ENCODE measurements at places on chromosomes 2 and 18.

- no peak for DNase-seq
Measured at GRCh38 chr2:6143812-6144211, 451.6 kb downstream of the SOX11 start.

DNA sequence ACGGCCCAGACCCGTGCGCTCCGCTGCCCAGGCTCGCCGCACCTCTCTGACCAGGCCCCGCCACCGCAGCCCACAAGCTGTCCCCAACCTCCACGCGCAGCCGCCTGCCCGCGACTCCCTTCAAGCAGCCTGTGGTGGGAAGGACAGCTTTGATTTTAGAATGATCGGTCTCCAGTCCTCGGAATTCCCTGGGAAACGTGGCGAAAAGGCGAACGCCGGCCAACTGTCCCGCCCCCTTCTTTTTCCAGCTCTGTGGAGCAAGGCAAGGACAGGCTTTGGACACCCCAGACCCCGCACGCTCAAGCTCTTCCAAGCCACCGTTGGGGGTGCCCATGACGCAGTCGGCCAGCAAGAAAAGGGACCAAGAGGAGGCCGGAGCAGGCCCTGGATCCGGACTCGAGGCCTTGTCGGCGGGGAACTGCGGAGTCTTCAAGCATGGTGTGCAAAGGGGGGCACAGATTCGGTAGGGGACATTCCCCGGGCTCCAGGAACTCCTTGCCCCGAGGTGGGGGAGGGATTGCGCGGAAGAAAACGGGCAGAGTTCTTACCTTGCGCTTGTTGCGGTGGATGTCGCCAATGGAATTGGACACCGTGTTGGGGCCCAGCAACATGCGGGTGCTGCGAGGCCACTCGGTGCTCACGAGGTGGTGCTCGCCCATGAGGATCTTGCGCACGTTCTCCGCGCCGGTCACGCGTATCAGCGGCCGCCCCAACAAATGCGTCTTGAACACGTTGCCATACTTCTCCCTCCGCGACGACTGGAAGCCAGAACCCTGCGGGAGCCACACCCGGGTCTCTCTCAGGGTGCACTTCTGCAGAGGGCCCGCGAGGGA is 4.0 kb downstream of the CYP26B1 start:
- peak; percentile 44 for DNase-seq

DNA sequence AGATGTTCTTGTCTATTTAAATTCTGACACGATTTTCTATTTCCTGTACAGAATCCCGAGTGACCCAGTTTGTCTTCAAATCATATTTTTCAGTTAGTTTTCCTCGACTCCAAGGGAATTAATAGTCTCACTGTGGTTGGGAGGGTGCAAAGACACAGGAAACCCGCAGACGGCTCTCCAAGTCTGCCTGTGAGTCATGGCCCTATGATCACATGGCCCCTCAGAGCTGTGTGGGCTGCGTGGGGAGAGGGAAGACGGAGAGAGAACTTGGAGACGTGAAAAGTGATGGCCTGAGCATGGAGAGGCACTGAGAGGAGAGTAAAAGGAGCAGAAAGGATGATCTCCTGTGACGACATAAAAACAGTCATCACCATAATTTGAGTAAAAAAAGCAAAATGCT is 989.9 kb downstream of the DCDC2C start:
- no peak for DNase-seq

GRCh38 chr2:56382466-56382865 is 198.7 kb downstream of the CCDC85A start:
- no peak for DNase-seq

- no peak for DNase-seq
Measured at GRCh38 chr2:160666154-160667060, 172.8 kb upstream of the RBMS1 start.

DNA sequence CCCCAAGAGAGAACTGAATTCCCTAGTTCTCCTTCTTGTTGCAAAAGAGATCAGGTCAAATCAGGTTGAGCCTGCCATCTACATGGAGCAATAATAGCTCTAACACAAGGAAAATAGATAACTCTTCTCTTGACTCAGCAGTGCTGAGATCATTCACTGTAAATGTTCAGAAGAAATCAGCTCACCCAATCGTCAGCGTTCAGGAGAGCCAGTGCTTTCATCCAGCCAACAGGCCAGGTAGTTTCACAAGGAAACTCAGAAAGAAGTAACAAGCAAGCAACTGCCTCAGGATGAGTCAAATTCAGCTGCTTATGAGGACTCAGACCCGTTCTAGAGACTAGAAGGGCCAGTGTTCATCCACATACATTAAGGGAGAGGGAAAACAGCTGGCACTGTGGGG is 5.9 kb downstream of the LMAN2L start:
- no peak for DNase-seq

DNA sequence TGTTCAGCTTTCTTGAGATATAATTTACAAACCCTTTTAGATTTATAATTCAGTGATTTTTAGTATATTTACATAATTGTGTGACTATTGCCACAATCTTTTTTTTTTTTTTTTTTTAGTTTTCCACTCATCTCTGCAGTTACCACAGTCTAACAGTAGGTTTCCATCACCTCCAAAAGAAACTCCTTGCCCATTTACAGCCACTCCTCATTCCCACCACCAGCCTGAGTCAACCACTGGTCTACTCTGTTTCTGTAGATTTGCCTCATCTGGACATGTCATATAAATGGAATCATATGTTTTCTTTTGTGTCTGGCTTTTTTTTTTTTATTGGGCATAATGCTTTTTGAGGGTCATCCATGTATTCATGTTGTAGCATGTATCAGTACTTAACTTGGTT is 16.1 kb downstream of the MTX2 start:
- DNase-seq, result no peak

DNA sequence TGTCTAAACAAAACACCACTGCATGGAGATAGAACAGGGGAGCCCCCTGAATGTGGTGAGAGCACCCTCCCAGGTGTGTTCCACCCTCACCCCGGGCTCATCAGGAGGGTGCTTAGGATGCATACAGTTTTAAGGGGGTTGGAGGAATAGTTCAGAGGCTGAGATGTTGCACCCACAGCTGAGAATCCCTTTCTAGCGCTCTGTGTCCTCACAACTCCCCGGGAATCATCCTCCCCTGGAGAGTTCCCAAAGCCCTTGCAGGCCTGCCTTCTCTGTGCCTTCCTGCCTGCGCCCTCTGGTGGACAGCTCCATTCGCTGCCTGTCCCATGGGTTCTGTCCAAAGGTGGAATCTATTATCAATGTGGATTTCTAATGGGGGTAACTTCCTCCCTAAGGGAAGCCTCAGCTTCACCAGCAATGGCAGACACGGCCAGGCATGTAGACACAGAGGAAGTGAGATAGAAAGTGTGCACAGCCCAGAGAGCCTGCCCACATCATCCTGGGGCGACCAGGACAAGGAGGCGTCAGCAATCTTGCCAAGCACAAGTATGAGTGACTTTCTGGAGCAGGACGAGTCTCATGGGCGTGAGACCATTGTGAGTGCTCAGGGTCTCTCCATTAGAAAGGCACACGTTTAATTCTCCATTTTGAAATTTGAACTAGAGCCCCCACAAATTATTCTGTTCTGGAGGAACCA is 1.2 kb upstream of the UGT1A5 start:
- DNase-seq, result peak; percentile 86

DNA sequence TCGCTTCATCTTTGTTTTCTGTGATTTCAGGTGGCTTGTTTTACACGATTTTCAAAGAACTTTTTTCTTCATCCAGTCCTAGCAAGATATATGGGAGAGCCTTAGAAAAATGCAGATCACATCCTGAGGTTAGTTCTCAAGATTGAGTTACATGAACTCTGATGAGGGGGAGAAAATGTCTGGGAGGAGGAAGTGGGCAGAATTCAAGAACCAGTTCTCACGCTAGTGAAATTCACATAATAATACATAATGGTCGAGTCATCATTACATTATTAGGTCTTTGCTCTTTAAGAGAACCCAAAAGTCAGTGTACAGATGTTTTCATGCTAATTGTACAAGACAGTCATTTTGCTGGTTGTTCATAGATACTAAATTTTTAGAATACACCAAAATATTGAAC is 7.0 kb downstream of the TIMM21 start:
- DNase-seq, result no peak

DNA sequence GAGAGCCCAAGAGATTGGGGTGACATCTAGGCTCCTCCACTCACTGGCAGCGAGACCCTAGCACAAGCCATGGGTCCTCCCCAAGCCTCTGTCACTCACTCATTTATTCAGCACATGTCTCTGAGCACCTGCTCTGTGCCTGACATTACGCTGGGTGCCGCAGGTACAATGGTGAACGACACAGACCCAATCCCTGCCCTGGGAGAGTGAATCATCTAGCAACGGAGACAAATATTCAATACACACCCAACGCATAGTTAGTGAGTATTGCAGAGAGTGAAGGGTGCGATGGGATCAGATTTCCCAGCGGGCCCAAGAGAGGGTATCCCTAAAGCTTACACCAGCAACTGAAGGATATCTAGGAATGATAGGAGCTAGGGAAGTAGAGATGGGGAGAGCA is 45.5 kb downstream of the ZFP36L2 start:
- DNase-seq, result no peak

DNA sequence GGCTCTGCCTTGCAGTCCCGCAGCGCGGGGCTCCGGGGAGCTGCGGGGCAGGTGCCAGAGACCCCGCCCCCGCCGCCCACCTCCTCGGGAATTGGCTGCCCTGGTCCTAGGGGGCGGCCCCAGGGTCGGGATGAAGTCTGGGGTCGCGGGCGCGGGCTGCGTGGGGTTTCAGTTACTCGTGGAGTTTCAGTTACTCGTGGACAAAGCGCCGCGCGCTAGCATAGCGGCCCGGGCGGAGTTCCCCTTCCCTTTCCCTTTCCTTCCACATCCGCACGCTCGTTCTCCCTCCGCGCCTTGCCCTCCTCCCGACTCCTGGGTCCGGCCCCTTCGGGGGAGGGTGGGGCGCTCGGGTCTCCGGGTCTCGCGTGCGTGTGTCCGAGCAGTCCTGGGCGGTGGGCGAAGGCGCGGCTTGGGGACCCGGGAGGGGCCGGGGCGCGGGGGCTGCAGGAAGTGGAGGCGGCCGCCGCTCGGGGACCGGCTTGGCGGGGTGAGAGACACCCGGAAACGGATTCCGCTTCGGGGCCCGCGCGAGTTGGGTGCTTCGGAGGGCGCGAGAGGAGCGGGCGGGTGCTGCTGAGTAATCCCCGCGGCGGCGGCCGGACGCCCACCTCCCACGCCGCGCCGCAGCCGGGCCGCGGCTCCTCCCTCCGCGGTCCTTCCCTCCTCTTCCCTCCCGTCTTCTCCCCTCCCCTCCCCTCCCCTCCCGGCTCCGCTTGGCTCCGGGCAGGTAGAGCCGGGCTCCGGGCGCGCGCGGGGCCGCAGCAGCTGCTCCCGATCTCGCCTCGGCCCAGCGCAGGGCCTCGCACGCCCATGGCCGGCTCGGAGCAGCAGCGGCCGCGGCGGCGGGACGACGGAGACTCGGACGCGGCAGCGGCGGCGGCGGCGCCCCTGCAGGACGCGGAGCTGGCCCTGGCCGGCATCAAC is at the start of gene TTC39C:
Gene TTC39C, plus strand, starts transcription at position 693 of the 924 bp plus-strand sequence. Its CDS starts 118 bp downstream, at position 811.
- peak; percentile 81 for DNase-seq

GRCh38 chr2:55922291-55922907 is 1.2 kb downstream of the EFEMP1 start:
- DNase-seq, result no peak

DNA sequence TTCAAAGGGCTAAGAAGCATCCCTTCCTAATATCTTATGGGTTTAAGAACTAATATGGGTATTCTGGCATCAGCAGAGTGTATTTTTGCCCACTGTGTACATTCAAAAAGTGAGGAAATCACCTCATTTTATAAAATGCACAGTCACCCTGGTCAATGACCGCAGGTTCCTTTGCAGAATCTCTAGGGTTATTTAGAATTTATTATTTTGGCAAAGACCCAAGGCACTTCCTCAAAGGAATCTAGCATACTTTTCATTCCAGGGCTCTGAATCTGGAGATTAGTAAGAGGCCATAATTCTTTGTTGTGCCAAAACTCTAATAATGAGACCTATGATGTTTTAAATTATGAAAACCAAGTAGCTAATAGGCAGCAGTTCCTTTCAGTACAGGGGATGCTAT is 27.2 kb upstream of the CDH2 start:
- DNase-seq, result no peak

- DNase-seq, result no peak
Measured at GRCh38 chr2:71460595-71461303, 7.4 kb downstream of the DYSF start.

GRCh38 chr18:7592305-7593071 is 25.4 kb downstream of the PTPRM start:
- no peak for DNase-seq

- no peak for DNase-seq
Measured at GRCh38 chr2:7904319-7904718, 777.5 kb upstream of the ID2 start.

GRCh38 chr2:70104231-70105111 is 17.2 kb downstream of the PCBP1 start:
- DNase-seq, result no peak

- DNase-seq, result no peak
Measured at GRCh38 chr2:119059287-119059686, 99.3 kb downstream of the C1QL2 start.

- no peak for DNase-seq
Measured at GRCh38 chr2:11754700-11755015, 8.2 kb downstream of the LPIN1 start.

- DNase-seq, result no peak
Measured at GRCh38 chr2:104976603-104977120, 61.2 kb upstream of the MRPS9 start.

- DNase-seq, result no peak
Measured at GRCh38 chr2:164928101-164928673, 27.1 kb downstream of the SLC38A11 start.

DNA sequence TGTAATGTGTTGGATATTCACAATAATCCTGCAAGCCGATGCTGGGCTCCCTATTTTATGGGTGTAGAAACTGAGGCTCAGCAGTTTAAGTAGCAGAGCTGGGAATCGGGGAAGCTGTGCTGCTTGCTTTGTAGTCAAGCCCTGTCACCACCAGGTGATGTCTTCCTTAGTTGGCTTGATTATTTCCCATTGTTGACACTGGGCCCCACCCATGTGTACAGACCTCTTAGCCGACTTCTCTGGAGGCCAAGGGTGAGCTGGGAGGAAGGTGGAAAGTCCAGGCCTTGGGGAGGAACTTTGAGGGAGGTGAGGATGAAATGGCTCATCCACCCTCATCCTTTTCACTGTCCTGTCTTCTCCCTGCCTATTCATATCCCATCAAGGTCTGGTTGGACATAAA is 60.0 kb downstream of the CAPN13 start:
- DNase-seq, result no peak

DNA sequence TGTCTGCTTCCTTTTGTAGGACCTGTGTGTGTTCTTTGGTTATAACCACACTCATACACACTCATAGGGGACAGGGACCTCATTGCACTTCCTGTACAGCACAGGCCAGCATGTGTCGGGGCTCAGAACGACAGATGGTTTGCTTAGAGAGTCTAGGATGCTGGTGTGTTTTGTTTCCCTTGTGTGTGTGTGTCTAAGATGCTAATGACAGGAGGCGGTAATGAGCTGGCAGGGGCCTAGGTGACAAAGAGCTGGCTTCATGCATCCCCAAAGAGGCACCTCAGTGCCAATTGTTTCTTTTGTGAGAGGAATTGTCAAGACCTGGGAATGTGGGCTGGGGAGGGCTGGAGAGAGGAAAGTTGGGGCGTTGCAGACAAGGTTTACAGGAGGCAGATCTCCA is 66.6 kb downstream of the CELF4 start:
- DNase-seq, result no peak

- DNase-seq, result no peak
Measured at GRCh38 chr2:109437325-109438090, 176.3 kb downstream of the SEPTIN10 start.

GRCh38 chr2:53600815-53601214 is 166.8 kb upstream of the CHAC2 start:
- DNase-seq, result no peak

GRCh38 chr18:24629921-24630320 is 169.5 kb downstream of the HRH4 start:
- DNase-seq, result no peak

- DNase-seq, result no peak
Measured at GRCh38 chr18:45712061-45712460, 11.9 kb upstream of the SLC14A1 start.

Data from left lobe of liver (tissue), 2 donors.